ENCODE measurements at places on chromosomes 4 and X.

DNA sequence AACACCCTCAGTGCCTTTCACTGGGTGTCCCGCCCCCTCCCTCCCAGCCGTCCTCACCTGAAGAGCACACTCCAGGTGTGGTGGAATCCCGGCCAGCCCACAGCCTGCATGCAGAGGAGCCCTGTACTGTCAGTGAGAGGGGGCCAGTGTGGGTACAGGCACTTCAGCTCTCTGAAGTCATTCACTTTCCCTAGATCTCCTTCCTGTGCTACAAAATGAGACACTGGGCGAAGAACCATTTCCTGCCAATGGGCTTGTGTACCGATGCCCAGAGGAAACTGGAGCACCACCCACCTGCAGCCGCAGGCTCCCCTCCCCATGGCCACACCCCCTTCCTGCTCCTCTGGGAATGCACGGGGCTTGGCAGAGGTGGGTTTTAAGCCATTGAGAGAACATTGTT lies 73.9 kb upstream of the C4orf50 start:
- DNase-seq = no peak

- DNase-seq = no peak
Measured at GRCh38 chr4:24380957-24381665, 203.2 kb downstream of the DHX15 start.

GRCh38 chr4:186481998-186482790 lies 73.2 kb downstream of the MTNR1A start:
- no peak for DNase-seq

- DNase-seq = no peak
Measured at GRCh38 chr4:97404876-97405523, 738.3 kb downstream of the STPG2 start.

- no peak for DNase-seq
Measured at GRCh38 chrX:71636438-71637252, 18.3 kb upstream of the CXCR3 start.

DNA sequence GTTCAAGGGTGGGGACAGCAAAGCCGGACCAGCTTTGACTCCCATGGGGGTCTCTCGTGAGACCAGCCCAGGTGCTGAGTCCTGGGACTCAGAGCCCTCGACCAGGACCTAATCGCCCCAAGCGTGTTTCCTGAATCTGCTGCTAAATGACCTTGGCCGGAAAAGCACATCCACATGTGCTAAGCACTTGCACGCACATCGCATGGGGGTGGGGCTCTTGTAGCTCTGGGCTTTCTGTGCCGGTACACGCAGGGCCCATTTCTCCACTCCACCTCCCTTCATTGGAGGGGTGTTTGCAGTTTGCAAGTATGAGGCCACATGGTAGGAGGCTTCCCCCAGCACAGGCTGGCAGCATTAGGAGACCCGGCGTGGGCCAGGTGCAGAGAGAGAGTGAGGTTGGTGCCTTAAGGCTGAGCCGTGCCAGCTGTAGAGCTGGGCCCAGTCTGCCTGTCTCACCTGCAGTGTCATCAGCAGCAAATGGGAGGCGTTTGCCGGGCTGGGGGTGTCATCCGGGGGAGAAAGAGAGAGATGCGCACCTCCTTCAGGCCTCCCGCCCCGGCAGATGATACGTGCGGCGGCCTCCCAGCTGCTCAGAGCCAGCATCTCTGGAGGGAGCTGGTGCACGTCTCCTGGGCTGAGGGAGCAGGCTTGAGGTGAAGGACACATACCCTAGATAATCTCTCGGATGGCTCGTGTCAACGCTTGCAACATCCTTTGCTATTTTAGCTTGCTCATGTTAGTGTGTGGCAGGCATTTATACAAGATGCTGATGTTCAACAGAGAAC lies 45.2 kb upstream of the CLCN4 start:
- DNase-seq = peak; percentile 15

DNA sequence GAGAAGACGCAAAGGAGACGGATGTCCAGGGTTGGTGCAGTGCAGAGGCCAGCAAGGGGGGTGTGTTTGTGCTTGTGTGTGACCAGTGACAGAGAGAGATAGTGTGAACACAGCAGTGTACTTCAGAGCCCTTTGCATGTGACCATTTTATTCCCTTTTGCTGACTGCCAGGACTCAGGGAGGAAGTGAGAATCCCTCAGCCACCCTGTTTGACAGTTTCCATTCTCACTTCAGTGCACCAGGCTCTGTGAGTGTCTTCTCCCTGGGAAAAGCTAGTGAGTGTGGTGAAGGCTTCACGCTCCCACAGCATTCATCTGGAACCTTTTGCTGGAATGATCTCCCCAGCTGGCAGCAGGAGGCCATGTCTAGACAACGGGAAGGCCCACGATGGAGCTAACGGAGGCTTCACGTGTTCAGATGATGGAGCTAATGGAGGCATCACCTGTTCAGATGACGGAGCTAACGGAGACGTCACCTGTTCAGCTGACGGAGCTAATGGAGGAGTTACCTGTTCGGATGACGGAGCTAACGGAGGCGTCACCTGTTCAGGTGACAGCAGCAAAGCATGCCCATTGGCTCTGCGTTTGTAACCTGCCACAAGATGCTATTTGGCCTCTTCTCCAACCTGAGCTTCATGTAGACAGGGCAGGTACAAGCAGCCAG lies 195.4 kb downstream of the AFAP1 start:
- no peak for DNase-seq

DNA sequence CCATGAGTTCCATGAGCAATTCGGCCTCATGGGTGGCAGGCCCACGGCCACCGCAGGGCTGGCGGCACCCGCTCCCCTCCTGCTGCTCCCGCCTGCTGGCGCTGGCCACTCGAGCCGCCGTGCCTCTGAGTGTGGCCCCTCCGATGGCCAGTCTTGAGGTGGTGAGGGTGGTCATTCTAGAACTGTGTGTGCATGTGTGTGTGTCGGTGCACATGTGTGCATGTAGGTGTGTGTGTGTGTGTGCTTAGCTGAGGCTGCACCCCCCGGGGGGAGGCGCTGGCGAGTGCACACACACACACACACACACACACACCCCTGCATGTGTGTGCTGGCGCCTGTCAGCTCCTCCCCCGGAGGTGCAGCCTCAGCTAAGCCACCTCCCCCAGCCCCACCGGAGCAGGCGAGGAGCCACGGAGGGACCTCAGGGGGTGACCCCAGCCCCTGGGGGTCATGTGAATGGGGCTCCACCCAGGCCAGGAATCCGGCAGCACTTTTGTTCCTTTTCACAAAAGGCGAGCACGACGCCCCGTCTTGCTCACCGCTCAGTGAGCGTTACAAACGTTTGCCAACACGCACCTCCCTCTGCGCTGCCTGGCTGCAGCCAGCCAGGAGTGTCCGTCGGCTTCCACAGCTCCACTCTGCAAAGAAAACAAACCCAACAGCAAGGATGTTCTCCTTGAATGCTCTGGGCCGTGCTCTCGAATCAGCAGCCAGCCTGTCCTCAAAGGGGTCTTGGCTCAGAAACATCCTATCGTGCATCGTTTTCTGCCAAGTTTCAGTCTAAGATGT lies 29.9 kb downstream of the FGFRL1 start:
- DNase-seq = peak; percentile 66

- no peak for DNase-seq
Measured at GRCh38 chr4:95531141-95531540, 17.6 kb downstream of the UNC5C start.

GRCh38 chrX:23904096-23904495 lies 3.6 kb downstream of the APOO start:
- DNase-seq = no peak

DNA sequence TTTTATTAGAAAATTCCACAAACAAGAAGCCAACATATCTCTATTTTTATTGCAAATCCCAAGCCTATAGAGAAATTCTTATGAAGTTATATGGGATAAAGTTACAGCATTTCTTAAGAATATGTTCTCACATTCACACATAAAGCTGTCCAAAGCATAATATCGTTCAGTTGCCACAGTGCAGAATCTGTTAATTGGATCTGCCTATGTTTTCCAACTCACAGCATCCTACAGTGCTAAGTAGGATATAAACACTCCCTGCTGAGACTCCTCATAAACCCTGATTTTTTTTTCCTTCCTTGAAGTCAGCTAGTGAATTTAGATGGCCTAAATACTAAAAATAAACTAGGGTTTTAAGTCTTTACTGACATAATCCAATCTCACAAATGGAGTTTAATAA lies 307.9 kb downstream of the PDGFC start:
- no peak for DNase-seq

DNA sequence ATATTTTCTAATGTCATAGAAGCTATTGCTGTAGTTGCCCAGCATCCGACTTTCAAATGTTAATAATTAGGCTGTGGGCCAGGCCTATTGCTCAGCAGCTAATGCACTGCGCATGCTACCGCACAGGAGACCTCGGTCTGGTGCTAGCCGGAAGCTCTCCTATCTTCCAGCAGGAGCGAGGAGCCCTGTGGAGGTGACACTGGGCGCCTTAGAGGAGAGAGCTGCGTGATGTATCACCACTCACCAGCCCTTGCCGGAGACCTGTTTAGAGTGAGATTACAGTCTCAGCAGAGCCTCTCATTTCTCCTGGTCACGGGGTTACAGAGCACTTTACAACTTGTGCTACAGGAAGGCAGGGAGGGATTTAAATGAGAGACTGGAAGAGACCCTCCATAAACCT lies 31.1 kb upstream of the MID1IP1 start:
- DNase-seq = no peak

All from cardiac muscle cell (in vitro differentiated cells and primary cell).